ENCODE measurements at places on chromosomes 6 and 20. TPM values are rescaled to one million over a fixed set of nuclear protein-coding genes. Genes with fewer than 3 reads are reported as not detected.

Gene PLG
- 86.4 TPM for polyA plus RNA-seq

Gene MATN4
- 0.50 TPM for polyA plus RNA-seq

Gene PPIL4
- polyA plus RNA-seq, result 31.4 TPM

Gene PACRG
- 0.91 TPM for polyA plus RNA-seq

Gene HLA-DRB1
- 77.2 TPM for polyA plus RNA-seq

Gene TTLL9
- polyA plus RNA-seq, result 0.18 TPM

Gene TUBB2B
- polyA plus RNA-seq, result 31.2 TPM

Gene OPRL1
- 0.50 TPM for polyA plus RNA-seq

Gene DPPA5
- not detected for polyA plus RNA-seq

Gene TRIM10
- 1.1 TPM for polyA plus RNA-seq

Gene CST4
- polyA plus RNA-seq, result not detected

Gene LY6G6D
- polyA plus RNA-seq, result 1.2 TPM

Gene PLCB4
- polyA plus RNA-seq, result 12.0 TPM

Gene VSTM2L
- 2.5 TPM for polyA plus RNA-seq

Gene CTCFL
- polyA plus RNA-seq, result not detected

Gene MUC21
- not detected for polyA plus RNA-seq

Gene WFDC5
- not detected for polyA plus RNA-seq

Gene MOXD1
- polyA plus RNA-seq, result 9.0 TPM

Gene HLA-DQB2
- polyA plus RNA-seq, result not detected

Gene DNAH8
- 0.11 TPM for polyA plus RNA-seq

Gene COL12A1
- 13.3 TPM for polyA plus RNA-seq

Gene LTA
- not detected for polyA plus RNA-seq

Gene SIRPB1
- 0.33 TPM for polyA plus RNA-seq

Gene NDRG3
- 13.6 TPM for polyA plus RNA-seq

Gene RHAG
- not detected for polyA plus RNA-seq

Gene ESR1
- not detected for polyA plus RNA-seq

Gene ADTRP
- polyA plus RNA-seq, result 3.6 TPM

Gene TGM3
- 0.15 TPM for polyA plus RNA-seq

Gene SASH1
- 10.7 TPM for polyA plus RNA-seq

Gene TAGAP
- 1.9 TPM for polyA plus RNA-seq

Gene RBL1
- 2.5 TPM for polyA plus RNA-seq

Gene UQCC2
- polyA plus RNA-seq, result 147 TPM

Gene ERVFRD-1
- 4.6 TPM for polyA plus RNA-seq

Gene FGD2
- polyA plus RNA-seq, result 5.2 TPM

Gene GNRH2
- 93.8 TPM for polyA plus RNA-seq

Gene CASS4
- 0.50 TPM for polyA plus RNA-seq

Gene MRPL14
- 124 TPM for polyA plus RNA-seq

Gene KCNQ5
- polyA plus RNA-seq, result 2.0 TPM

Gene VPS16
- 38.1 TPM for polyA plus RNA-seq

Gene LRP11
- polyA plus RNA-seq, result 28.1 TPM

Gene SPTLC3
- 36.3 TPM for polyA plus RNA-seq

Gene CYP39A1
- 2.8 TPM for polyA plus RNA-seq

Gene MCCD1
- polyA plus RNA-seq, result 1.3 TPM

Gene GPSM3
- 3.4 TPM for polyA plus RNA-seq

Gene FAM209B
- 0.26 TPM for polyA plus RNA-seq

Gene NOX3
- not detected for polyA plus RNA-seq

Gene LY6G5C
- polyA plus RNA-seq, result 5.0 TPM

Gene BMP5
- polyA plus RNA-seq, result 9.5 TPM

All from hepatocyte (in vitro differentiated cells).